Activated CD4-positive, alpha-beta T cell treated with anti-CD3 and anti-CD28 coated beads, Interleukin-2, amount 50 U/mL, for 24 hours (primary cell): ENCODE measurements at places on chromosomes 1 and 21.

- DNase-seq = no peak
Observed at GRCh38 chr1:188270497-188270896, 1441.7 kb downstream of the PLA2G4A start.

DNA sequence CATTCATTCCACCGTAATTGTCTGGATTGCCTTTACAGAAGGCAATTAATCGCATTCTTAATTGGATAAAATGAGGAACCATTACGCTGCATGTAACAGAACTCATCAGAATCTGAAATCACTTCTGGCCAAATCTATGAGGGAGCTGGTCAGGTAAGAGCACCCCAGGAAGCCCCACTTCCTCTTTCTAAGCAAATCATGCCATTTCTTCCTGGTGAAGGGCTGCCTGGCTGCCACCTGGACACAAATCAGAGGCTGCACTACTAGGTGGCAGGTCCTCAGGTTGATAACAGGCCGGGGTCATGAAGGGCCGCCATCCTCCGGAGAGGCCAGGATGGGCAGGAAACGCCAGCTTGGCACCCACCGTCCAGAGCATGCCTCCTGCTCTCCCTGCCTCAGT, 73.7 kb downstream of the CAPZB start:
- DNase-seq = no peak

DNA sequence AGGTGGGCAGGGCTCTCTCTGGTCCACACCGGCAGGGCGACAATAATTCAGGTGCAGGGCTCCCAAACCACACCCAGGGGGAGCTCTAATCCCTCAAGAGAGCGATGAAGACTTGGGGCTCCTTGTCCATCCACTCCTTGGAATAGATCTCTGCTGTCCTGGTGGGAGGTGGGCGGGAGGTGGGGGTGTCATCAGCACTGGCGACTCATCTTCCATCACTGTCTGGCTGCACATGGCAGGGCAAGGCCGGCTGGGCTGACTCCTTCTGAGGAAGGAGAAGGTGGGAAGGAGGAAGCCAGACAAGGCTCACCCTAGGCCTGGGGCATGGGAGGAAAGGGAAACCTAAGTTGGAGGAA, 29.3 kb downstream of the TNNT2 start:
- DNase-seq = peak; percentile 20

DNA sequence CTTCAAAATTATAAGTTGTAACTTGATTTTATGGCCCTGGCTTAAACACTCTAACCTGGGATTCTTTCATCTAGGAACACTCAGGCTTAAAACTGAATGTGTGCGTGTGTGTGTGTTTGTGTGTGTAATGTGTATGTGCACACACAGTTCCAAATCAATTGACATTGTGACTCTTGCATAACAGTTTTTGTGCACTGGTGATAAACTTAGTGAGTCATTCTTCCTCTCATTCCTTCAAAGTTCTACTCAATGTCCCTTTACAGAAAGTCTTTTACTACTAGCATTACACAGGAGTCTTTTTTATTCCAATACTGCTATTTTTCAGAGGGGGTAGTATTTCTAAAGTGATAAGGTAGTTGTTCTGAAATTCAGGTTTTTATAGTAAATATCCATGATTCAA, 943.6 kb downstream of the KCNT2 start:
- no peak for DNase-seq

DNA sequence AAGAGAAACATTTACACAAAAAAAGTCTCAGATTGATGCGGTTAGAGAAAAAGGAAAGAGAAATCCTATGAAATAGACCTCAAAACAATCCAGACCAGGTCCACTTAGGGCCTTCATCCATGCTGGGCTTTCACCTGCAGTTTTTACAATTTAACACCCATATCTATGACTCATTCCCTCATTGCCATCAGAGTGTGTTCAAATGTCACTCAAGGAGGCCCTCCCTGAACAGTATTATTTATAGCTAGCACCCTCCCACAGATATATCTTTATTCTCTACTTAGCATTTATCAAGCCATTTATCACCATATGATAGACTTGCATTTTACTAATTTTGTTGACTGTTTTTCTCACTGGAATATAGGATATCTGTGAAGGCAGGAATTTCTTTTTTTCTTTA, 824 bp upstream of the KRTAP21-3 start:
- no peak for DNase-seq

DNA sequence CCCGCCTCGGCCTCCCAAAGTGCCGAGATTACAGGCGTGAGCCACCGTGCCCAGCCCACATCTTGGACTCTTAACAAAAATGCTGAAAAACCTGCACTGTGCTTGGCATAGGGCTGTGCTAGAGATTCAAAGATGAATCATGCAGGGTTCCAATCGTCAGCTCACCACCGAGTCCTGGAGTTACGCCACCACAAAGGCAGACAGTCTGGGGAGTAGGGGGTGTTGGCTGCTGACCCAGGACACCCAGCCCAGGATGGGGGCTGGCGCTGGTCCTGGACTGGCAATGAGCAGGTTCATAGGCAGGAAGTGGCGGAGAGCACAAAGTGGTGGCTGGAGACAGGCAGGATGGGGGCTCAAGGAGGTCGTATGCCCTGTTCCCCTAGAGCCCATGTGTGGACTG, 16.0 kb downstream of the PSRC1 start:
- DNase-seq = no peak

GRCh38 chr1:8174807-8175206, 143.1 kb upstream of the SLC45A1 start:
- no peak for DNase-seq

GRCh38 chr1:37420456-37420855, 53.9 kb upstream of the ZC3H12A start:
- DNase-seq = no peak

GRCh38 chr1:8702850-8703810, 114.3 kb downstream of the RERE start:
- DNase-seq = peak; percentile 16

- no peak for DNase-seq
Observed at GRCh38 chr1:109877317-109877771, 33.3 kb upstream of the CSF1 start.

GRCh38 chr1:30713311-30713710, 10.1 kb downstream of the MATN1 start:
- DNase-seq = no peak

- DNase-seq = no peak
Observed at GRCh38 chr1:167663002-167663772, 33.2 kb downstream of the RCSD1 start.

GRCh38 chr1:112982853-112983536, 27.0 kb upstream of the SLC16A1 start:
- DNase-seq = no peak

DNA sequence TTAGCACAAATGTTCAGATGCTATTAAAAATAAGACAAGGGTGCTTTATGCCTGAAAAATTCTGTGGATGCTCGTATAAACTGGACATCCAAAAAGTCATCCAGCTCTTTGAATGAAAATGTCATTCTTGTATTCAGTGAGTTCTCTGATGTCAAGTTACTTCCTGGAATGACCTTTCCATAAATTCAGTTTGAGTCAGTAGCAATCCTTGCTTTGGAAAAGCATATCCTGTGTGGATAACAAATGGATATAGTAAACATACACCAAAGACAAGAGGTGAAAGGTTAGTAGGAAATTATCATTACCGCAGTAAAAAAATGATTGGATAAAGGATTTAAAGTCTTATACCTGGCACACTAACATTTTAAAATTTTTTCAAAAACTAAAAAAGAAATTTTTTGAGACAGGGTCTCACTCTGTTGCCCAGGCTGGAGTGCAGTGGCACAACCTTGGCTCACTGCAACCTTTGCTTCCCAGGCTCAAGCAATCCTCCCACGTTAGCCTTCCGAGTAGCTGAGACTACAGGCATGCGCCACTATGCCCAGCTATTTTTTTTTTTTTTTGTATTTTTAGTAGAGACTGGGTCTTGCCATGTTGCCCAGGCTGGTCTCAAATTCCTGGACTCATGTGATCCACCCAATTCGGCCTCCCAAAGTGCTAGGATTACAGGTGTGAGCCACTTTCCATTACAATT, 10.8 kb upstream of the LAMC1 start:
- DNase-seq = no peak

GRCh38 chr1:247386687-247387086, 29.3 kb upstream of the NLRP3 start:
- no peak for DNase-seq

- DNase-seq = no peak
Observed at GRCh38 chr1:246579818-246580217, 13.6 kb downstream of the CNST start.

- DNase-seq = no peak
Observed at GRCh38 chr1:204940591-204940990, 69.9 kb downstream of the NFASC start.

GRCh38 chr1:31366796-31367195, 6.1 kb downstream of the FABP3 start:
- DNase-seq = no peak

DNA sequence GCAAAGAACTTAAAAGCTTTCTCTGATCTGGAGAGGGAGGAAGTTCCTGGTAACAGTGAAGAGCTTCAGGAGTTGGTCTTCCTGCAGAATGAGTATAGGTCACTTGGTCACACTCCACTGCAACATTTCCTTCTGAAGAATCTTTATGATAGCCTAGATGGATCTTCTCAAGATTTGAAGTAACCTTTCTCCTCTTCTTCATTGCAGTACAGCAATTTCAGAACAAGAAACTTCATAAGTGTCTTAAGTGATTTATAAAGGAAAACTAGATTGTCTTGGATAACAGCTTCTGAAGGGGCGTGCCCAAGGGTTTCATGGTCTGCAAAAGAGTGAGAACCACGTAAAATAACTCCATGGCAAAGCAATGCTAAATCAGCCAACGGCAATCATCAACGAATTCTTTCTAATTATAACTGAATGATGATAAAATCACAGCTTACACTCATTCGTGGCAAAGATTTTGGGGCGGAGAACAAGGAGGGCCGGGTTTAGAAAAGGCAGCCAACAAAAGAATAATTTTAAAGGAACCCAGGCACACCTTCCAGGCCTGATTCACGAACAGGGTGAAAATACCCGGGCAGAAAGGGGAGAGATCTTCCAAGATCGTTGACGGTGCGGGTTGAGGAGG, 53.9 kb upstream of the ASPM start:
- peak; percentile 12 for DNase-seq

GRCh38 chr1:12404918-12405317, 175.1 kb downstream of the VPS13D start:
- no peak for DNase-seq

DNA sequence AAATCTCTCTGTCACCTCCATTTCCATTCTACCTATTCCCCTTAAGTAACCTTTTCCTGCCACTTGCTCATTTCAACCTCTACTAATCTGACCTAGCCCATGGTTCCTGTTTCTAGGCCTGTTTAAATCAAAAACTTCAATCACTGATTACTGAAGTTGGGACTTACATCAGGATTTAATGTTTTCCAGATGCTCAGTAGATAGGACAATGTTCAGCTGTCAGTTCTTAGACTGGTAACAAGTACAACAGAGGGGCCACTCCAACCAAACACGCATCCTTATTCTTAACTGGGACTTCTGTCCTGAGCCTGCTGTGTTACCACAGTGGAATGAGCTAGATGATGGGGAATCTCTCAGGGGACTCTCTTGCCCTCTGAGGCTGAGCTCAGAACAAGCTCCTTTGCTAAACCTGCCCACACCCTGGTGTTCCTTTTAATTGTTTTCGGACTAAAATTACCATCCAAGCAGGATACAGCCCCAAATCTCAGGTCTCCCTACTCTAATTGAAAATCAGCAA, 974.6 kb downstream of the TTLL7 start:
- DNase-seq = no peak

DNA sequence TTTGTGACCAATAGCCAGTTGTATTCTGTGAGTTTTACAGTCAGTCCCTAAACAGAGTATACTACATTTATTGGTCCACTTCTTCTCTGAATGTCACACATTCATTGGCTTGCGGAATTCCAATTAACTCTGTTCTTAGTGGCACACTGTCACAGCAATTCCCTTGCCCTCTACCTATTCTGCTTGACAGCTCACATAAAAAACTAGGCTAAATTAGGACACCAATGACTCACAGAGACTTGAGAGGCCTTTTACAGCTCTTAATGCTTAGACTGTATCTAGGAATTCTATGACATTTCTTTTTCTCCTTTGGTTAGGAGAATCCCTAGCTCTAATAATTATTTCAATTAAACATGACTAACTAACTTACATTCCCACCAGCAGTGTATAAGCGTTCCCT, 104.1 kb downstream of the NEGR1 start:
- no peak for DNase-seq

- no peak for DNase-seq
Observed at GRCh38 chr1:39754906-39755504, 16.1 kb downstream of the OXCT2 start.

- peak; percentile 27 for DNase-seq
Observed at GRCh38 chr21:17688912-17689874, 76.5 kb upstream of the BTG3 start.

GRCh38 chr1:25677193-25677773, 60.7 kb downstream of the MAN1C1 start:
- no peak for DNase-seq

DNA sequence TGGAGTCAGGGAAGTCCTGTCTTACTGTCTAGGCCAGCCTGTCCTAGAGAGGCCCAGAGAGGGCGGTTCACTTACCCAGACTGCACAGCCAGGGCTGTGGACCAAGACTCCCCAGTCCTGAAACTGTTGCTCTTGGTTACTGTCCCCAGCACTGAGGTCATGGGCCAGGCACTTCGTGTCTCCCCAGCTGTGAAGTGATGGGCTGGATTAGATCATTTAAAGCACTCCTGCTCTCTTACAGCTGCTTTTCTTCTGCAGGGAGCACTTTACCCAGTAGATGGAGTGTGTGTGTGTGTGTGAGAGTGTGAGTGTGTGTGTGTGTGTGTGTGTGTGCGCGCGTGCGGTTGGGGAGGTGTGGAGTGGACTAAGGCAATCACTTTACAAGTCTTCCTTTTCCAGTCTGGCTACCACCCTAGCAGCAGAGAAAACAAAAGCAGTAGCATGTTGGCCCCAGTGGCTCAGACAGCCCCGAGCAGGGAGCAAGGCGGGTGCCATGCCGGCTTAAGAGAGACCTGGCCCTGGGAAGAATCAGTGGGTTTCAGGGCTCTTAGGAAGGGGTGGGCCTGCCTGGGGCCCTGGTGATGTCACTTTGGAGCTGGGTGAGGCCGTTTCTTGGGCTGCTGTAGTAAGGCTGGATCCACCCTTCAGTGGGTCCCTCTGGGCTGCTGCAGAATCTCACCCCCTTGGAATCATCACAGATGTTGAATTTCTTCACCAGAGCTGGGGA, 2.4 kb downstream of the SPSB1 start:
- no peak for DNase-seq

DNA sequence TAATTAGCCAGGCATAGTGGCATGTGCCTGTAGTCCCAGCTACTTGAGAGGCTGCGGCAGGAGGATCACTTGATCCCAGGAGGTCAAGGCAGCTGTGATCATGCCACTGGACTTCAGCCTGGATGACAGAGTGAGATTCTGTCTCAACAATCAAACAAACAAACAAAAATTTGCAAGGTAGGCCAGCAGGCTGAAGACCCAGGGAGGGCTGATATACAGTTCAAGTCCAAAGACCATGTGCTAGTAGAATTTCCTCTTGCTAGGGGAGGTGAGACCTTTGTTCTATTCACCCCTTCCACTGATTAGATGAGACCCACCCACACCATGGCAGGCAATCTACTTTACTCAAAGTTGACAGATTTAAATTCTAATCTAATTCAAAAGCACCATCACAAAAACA, 31.2 kb upstream of the CNN3 start:
- DNase-seq = no peak

- no peak for DNase-seq
Observed at GRCh38 chr1:2109581-2110021, 59.4 kb downstream of the PRKCZ start.
